ENCODE measurements at places on chromosomes 5 and 9. TPM values are rescaled to one million over a fixed set of nuclear protein-coding genes. Genes with fewer than 3 reads are reported as not detected.
A peak's percentile ranks its signal among the peaks of the same experiment; 100 is the strongest.

DNA sequence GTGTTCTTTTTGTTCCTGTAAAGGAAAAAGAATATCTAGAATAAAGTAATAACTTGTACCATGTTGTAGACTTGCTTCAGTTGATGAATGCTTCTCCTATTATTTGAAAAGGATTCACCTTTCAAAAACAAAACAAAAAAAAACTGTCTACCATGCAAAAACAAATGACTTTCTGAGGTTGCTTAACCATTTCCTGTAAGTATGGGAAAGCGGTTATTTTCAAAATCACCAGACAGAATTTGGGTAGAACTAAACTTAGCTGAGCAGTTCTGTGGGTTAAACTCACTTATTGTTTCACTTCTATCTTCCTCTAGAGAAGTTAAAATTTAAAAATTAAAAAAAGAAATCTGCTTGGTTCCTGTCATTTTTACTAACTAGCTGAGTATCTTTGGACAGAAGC lies 25.2 kb downstream of the LNPEP start:
- no peak for DNase-seq

GRCh38 chr5:120229036-120229435 lies 235.1 kb upstream of the PRR16 start:
- DNase-seq, result no peak

DNA sequence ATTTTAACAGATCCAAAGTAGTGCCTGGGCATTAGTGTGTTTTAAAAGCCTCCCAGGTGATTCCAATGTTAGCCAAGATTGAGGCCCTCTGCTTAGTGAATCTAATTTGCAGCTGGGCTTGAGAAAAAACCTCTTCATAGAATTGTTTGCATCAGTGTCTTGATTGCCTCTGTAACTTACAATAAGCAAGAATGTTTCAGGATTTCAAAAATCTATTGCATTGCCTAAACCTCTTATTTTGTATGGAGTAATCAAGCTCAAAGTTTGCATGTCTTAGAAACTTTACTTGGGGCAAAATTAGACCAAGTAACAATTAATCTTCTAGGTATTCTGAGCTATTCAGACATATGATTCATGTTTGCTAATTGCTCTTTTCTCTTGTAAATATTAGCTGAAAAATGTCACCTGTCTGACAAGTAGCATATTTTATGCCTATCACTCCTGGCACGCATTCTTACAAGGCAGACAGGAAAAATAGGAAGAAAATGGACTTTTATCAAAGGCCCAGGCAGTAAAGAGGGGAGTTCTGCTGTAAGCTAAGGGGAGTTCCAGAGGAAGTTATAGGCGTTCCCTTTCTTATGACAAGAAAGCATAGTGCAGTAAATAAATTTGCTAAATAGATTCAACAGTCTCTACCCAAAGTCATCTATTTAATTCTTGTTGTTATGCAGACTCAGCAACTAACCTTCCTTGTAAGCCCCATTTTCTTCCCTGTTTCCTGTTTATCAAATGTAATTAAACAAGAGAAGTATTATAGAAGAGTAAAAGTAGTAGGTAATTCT lies 21.0 kb downstream of the PDCD1LG2 start:
- no peak for DNase-seq

DNA sequence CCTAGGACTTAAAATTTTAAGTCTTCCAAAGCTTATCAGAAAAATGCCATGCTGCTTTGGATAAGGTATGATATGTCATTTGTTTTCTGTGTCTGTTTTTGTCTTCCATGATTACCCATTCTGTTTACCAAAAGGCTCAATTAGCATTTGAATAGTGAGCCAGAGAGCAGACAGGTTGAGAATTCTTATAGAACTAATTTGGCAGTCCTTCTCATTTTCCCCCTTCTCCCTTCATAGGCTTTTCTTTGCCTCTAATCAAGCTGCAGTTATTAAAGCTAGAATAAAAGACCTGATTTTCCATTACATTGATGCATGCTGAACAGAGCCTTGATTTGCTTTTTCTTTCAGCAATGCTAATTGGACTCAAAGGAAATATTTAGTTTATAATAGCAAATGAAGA lies 993.0 kb downstream of the MAT2B start:
- no peak for DNase-seq

DNA sequence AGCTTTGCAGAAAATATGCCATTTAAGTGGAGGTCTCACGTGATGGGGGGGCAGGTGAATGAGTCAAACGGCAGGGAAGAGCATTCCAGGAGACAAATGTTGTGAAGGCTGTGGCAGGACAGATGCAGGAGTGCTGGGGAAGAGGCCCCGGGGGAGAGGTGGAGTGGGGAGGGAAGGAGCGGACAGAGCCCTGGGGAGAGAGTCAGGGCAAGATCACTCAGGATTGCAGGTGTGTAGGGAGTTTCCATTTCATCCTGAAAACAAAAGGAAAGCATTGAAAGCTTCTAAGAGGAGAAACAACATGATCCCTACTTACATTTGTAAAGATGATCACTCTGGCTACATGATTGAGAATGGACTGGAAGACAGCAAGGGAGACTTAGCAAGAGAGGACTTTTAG lies 323.3 kb downstream of the ASTN2 start:
- no peak for DNase-seq

DNA sequence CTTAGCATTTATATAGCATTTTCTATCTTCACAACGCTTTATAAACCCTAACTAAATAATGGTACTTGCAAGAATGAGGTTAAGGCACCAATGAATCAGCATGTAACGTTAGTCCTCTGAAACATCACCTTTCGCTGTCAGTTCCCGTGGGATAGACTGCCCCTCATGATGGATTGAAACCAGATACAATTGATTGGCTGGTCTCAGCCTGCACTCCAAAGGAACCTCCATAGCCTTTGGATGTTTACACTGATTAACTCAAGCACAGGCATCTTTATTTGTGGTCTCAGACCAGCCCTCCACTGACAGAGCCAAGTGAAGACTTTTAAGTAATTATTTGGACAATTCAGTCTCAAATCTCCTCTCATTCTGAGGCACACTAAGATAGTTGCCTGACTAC lies 1339.4 kb upstream of the WWC1 start:
- DNase-seq, result no peak

DNA sequence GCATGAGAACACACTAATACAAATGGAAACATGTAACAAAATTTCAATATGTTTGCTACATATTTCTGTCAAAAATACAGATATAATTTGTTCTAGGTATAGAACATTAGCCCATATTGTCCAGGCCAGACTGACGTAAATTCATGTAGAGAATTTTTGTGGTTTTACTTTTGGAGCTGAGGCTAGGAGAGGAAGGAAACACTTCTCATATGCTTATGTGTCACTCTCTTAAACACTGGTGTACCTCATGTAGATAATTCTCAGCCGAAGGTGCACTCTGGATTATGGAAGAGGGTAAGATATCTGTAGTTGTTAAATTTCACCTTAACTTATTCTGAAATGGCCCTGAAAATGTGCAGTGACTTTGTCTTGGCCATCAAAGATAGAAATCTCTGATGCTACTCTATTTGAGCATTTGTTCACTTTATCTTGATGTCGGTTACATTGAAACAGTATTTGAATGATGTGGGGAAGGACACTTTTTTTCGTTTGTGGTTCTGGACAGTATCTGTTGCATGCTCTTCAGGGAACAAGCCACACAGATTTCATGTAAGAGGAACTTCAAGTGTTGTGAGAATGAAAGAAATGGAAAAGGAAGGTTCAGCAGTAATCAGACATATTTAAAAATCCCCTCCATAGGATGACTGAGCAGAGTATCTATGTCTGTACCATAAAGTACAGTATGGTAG lies 202.7 kb downstream of the SPATA31D1 start:
- no peak for DNase-seq

- no peak for DNase-seq
These were observed 310.3 kb downstream of the SLIT3 start for GRCh38 chr5:168990679-168991078.

DNA sequence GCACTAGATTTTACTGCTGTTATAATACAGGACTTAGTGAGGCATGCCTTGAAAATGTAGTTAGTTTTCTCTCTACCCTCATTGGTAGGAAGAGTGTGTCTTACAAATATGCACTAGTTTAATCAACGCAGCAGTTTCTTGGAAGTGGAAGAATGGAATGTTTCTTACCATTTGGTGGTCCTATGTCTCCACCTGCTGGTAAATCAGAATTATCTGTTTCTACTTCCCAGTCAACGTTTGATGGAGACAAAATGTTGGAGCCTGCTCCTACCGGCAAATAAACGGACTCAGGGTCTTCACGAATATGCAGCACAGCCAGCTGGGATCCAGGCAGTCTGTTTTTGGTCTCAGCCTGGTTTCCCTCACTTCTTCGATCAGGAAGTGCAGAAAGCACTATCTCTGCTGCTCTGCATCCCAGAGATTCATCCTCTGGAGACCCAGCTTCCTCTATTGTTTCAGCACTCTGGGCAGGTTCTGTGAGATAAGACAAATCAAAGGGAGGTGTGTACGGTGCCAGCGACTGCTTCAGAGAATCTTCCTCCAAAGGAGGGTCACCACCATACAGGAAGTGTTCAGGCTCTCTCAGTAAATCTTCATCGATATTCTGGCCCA lies 59.5 kb upstream of the PCA3 start:
- DNase-seq, result peak; percentile 79

DNA sequence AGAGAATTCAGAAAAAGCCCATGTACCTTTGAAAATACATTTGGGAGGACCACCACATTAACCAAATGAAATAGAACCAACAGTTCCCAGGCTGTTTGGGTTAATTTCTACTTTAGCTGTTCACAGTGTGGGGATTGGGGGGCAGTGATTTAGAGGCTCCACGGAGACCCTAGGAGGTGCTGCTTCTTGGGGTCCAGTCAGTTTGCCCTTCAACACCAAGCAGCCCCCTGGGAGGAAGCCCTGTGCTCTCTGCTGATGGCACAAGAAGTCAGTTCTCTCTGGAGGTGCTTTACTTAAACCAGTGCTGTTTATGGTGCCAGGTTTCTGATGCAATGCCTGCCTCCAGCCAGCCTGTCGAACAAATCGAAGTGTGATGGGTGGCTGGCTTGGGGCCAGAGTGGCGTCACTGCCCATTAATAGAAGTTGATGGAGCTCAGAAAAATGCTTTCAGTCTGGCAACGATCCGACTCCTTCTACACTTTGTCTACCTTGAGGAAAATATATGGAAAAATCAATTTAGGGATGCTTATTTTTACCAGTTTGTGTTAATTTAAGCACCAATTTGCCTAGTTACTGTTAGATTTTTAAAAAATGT lies 134.0 kb downstream of the SNX18 start:
- DNase-seq, result no peak

DNA sequence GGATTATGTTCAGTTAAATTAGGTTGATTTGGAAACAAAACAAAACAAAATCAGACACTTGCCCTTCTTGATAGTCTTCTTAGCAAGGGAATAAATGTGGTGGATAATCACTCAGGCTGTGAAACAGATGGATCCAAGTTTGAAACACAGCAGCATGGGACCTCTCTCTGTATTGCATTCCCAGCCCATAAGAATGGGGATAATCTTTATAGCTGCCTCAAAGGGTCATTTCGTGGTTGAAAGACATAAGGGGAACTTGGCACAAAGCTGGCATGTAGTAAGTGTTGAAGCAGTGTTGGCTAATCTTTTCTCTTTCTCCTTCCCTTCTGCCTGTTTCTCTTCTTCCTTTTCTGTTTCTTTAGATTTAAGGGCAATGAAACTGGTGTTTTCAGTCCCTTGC lies 333.9 kb upstream of the TLE4 start:
- peak; percentile 10 for DNase-seq

DNA sequence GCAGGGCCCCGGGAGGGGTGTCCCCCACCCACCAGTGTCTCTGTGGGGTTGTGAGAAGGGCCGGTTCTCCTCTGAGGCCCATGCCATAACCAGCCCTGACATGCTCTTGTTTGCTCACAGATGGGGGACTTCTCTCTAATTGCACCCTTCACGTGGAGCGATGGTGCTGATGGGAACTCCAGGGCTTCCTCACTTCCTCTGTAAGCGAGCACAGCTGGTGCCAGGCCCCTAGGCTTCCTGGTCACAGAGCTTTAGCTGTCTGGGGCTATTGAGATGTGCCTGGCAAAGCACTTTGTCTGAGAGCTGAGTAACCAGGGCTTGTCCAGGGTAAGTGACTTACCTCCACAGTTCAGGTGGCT lies 36.4 kb downstream of the PHF2 start:
- DNase-seq, result no peak

DNA sequence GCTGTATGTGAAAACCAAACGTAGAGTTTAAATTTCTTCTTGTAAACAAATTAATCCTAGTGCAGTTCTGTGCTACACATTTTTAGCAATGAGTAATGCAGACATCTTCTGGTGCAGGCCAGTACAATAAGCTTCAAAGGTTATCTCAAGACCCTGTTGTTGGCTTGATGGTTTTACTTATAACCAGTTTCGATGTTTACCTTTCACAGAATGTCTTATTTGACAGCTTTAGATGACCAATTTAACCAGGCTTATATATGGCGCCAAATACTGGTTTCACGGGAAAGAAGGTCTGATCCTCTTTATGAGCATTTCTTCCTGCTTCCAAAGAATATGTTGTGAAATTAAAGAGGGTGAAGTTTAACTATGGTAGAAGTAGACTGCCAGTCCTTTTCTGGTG lies 9.9 kb downstream of the ZFAND5 start:
- no peak for DNase-seq

GRCh38 chr9:80922544-80922943 lies 766.8 kb downstream of the TLE1 start:
- no peak for DNase-seq

Gene HMMR
- total RNA-seq, result 127 TPM

Gene INSYN2B
- total RNA-seq, result 7.4 TPM

Gene CREBRF
- total RNA-seq, result 9.6 TPM

Gene AGXT2
- not detected for total RNA-seq

Gene C9orf72
- 4.9 TPM for total RNA-seq

Gene REEP2
- total RNA-seq, result 11.0 TPM

Gene RAPGEF6
- 10.6 TPM for total RNA-seq

Gene CNTNAP3B
- not detected for total RNA-seq

Gene POU5F2
- total RNA-seq, result 0.29 TPM

Gene GFI1B
- 0.06 TPM for total RNA-seq

Gene TMEM171
- 65.9 TPM for total RNA-seq

Gene RASEF
- total RNA-seq, result not detected

All from LHCN-M2 (cell line).